Fibroblast of lung (primary cell): ENCODE measurements at places on chromosomes 13 and 19.

DNA sequence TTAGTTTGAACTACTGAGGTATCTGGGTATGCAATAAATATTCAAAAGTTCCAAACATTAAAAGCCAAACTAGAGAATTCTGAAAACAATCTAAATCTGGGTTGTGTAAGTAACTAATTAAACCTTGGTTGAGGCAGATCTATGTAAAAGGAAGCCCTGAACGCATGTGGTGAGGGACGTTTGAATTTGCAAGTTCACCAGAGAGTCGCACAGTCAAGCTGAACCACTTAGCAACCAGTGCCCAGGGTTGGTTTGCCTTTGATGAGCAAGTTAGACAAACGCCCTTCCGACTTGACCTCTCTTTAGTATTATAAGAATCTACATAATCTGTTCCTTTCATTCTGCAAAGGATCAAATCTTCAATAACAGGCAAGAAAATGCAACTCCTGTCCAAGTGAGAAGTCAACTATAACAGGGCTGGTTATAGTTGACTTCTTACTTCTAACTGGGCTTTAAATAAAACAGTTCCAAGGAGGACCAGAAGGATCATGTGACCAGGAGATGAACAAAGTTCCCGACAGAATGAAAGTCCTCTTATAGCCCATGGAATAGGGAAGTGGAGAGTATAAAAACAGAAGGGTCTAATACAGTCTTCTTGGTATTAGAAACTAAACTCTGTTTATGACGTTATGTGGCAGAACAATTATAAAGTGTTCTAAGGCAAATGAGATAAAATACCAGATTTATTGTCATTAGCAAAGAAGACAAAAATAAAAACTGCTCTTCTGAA is 40.6 kb downstream of the PHF11 start:
- DNase-seq: no peak

DNA sequence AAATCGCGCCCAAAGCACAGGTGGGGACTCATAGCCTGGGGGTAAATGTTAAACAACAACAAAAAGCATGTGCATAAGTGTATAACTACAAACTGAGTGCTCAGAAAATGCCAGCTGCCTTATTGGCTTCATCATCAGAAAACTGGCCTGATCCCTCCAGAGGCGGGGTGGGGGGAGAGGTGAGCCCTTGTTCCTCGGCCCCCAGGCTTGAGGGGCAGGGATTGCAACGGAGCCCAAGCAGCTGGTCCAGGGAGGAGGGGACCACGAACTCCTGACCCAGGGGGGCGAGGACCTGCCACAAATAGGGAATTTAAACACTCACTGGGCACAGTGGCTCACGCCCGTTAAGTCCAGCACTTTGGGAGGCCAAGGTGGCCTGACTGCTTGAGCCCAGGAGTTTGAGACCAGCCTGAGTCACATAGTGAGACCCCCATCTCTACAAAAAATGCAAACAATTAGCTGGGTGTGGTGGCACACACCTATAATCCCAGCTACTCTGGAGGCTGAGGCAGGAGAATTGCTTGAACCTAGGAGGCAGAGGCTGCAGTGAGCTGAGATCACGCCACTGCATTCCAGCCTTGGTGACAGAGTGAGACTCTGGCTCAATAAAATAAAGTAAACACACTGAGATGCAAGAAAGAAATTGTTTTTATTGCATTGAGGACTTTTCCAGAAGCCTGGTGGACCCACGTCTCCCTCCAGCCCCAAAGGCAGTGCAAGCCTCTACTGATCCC is 8.7 kb downstream of the SIRT6 start:
- no peak for DNase-seq

- DNase-seq: peak; percentile 77
Measured at GRCh38 chr13:110055089-110055488, 251.9 kb downstream of the COL4A1 start.

GRCh38 chr13:51771418-51772104 is 32.4 kb downstream of the DHRS12 start:
- DNase-seq: no peak

DNA sequence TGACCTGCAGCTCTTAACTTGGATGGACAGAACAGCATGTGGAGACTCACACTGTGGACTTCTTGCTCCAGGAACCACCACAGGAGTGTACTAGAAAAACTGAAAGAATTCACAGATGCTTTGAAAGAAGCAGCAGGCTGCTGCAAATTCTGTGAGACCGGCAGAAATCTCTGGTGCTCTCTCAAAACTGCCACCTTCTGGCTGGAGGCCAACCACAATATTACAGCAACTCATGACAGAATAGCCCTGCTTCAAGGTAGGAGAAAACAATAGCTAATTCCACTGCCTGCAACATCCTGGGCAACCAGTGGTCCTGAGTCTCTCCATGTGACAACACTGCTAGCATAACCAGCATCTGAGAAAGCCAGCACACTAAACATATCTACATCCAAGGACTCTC is 26.9 kb downstream of the CDK8 start:
- DNase-seq: peak; percentile 28

DNA sequence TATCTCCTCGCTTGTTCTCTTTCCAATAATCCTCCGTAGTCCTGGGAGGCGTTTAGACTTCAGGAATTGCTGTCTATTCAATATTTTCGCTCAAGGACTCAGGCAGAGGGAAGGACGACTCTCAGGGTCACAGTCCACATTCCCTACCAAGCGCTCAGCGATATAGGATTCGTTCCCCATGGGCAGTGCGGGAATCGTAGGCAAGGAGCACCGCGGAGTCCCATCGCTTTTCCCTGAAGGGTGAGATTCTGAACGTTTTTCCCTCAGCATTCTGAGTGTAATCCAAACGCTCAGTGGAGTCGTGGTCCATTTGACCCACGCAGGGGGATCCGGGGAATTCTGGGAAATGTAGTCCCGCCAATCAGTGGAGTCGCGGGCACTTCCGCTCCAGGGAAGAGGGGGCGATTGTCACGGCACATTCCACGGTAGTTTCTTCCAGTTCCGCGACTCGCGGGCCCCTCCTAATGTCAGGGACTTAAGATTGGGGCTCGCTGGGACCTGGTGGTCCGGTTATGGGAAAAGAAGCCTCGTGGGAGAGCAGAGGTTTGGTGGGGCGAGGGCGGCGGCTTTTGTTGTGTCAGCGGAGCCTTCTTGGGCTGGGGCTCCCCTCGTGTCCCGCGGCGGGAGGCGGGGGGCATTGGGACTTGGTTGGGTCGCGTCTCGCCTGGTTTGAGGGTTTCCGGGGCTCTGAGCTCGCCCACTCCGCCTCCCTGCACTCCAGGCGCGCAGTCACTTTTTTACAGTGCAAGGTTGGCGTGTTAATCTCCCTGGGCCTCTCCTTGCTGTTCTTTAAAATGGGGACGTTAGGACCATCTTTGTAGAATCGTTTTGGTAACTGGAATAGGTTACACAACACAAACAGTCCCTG is at the start of gene ZNF234:
Gene ZNF234 (plus strand): TSS at position 364 of the 868 bp plus-strand sequence. CDS start 3,079 bp downstream, outside the sequence.
- DNase-seq: peak; percentile 86

DNA sequence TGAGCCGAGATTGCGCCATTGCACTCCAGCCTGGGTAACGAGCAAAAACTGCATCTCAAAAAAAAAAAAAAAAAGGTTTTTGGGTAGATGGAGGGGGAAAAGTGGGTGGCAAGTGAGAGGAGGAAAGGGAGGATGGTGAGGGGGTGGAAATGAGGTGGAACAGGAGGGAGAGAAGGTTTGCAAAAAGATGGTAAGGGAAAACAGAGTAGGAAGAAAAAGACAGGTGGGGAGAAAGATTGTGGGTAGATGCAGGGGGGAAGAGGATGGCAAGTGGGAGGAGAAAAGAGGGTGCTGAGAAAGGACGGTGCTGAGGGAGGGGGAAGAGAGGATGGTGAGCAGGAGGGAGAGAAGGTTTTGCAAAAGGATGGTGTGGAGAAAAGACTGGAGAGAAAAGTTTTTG is 57.8 kb upstream of the C1QTNF9B start:
- DNase-seq: no peak

GRCh38 chr19:11704626-11705025 is 34.1 kb downstream of the ZNF823 start:
- DNase-seq: no peak

DNA sequence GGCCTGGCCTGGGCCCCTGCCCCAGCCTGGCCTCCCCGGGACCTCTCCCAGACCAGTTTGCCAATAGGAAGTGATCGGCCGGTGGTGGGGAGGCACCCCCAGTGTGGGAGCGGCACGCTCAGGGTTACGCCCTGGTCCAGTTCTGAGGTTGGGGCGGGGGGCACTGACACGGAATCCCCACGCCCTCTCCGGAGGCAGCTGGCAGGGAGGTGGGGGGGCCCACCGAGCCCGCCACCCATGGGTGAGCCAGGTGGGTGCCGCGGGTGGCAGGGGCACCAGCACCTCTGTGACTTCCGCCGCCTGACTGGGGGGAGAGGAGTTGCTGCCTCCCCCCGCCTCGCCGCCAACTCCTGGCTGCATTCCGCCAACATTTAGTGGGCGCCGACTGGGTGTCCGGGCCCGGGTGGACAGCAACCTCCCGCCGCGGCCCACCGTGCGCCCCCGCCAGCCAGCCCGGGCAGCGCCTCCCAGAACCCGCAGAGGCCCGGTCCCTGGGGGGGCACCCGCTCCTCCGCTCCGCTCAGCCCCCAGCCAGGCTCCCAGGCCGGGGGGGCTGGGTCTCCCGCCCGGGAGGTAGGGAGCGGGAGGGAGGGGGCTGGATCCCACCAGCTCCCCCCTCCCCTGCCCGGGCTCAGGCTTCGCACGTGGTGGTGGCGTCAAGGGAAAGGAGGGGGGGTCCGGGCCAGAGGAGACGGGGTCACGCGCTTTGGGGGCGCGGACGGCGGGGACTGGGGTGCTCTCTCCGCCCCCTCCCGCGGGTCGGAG is 2.0 kb downstream of the ZBTB7A start:
- DNase-seq: peak; percentile 54

DNA sequence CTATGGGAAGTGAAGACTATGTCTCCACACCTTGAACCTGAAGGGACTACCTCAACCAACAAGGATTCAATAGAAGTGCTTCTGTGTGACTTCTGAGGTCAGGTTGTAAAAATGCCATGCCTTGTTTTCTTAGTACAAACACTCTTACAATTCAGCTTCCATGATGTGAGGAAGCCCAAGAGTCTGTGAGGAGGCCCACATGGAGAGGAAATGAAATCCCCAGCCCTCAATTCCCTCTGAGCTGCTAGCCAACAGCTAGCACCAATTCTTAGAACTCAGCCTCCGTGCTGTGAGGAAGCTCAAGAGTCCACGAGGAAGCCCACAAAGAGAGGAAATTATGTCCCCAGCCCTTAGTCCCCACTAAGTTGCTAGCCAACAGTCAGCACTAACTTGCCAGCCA is 12.6 kb upstream of the LMTK3 start:
- no peak for DNase-seq
